Stimulated activated CD4-positive, alpha-beta T cell treated with anti-CD3 and anti-CD28 coated beads, TNF-alpha, amount 100 ng/mL, for 1 hour (primary cell): ENCODE measurements at places on chromosomes 12 and 14.

DNA sequence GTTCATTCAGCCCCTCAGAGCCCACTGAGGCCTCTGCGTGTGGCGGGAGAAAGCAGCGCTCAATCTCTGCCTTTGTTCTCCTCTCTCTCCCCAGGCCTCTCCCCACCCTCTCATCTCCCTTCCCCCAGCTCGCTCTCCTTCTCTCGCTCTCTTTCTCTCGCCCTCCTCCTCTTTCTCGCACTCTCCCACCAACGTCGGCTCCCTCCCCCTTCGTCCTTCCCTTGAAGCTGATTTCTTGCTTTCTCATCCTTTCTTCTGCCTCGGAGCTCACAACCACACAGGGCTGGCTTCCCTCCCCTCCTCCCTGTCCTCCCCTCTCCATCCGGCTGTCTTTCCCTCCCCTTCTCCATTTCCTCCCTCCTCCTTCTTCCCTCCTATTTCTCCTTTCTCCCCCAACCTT, 96.4 kb downstream of the LRRC74A start:
- DNase-seq: no peak

DNA sequence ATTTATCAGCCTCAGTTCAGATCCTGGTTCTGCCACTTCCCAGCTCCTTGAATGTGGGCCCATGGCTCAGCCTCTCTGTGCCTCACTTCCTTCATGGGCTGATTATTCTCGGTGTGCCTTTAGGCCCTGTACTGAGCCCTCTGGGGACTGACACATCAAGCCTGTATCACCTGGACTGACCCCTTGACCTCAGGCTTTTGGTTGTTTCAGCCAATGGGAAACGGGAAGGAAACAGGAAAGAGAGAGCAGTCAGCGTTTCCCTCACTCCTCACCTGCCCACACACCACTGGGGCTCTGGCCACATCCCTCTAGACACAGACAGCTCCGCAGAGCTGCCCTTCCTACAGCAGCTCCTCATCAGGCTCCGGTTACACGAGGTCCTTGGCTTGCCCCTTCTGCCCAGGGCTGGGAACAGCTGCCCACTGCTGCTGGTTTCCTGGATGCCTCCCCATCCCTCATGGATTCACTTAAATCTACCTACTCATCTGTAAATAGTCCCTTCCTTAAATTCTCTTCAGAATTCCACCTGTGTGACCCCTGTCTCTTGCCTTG, 37.0 kb upstream of the ITPR2 start:
- DNase-seq: no peak

- DNase-seq: no peak
These were observed 297.5 kb upstream of the PRKD1 start for GRCh38 chr14:30225176-30225575.

- no peak for DNase-seq
These were observed 4.5 kb upstream of the HDAC7 start for GRCh38 chr12:47824198-47824597.

GRCh38 chr14:48568688-48569087, 893.3 kb upstream of the MDGA2 start:
- DNase-seq: no peak
